ENCODE measurements at places on chromosomes 11 and 22.
A peak's percentile ranks its signal among the peaks of the same experiment; 100 is the strongest.

- DNase-seq = peak; percentile 20
Measured at GRCh38 chr11:134466156-134466555, 54.1 kb upstream of the B3GAT1 start.

DNA sequence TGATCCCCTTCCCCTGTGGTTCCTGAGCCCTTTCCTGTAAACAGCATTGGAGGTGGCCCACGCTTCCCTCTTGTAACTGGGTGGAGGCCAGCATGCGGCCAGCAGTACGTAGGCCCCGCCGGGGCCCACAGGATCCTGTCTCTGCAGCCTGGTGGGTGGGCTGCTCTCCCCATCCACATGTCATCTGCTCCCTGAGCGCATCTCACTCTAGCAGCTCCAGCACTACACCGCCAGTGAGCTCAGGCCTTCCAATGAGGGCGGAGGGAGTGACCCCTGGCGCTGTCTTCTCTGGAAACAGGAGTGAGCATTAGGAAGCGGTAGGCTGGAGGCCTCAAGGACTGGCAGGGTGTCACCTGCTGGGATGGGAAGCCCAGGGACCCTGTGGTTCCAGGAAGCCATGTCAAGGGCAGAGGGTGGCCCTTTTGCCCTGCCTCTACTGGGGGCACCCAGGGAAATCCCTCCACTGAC lies 363.9 kb downstream of the TBC1D22A start:
- DNase-seq = no peak

DNA sequence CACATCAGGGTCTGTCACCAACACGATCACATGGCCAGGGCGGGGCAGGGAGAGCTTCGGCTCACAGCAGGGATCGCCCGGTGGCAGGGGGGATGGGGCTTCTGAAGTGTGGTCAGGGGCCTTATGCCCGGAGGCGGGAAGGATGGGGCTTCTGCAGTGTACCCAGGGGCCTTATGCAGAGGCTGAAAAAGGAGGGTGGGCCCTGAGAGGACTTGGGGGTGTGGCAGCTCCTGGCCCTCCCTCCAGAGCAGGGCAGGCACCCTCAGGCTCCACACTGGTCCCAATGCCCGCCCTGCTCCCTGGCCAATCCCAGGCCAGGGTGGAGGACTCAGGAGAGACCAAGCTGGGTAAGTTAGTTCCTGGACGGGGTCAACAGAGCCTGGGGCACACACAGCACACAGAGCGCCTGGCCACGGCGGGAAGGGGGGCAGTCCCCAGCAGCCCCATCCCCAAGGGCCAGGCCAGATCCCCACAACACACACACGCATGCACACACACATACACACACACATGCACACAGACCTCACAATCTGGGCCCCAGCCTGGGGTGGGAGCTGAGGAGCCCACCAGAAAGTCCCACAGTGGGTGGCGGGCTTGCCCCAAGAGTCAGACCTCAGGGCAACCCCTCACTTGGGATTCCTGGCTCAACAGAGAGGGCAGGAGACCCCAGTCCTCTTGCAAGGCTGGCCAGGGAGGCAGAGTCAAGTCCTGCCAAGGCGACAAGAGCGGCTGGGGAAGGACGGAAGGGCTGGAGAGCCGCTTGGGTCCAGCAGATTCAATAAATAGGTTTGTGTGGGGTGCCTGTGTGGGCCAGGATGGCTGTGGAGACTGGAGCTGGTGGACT lies 1.1 kb upstream of the CEND1 start:
- no peak for DNase-seq

- DNase-seq = no peak
Measured at GRCh38 chr22:38273135-38273826, 471 bp upstream of the TMEM184B start.

DNA sequence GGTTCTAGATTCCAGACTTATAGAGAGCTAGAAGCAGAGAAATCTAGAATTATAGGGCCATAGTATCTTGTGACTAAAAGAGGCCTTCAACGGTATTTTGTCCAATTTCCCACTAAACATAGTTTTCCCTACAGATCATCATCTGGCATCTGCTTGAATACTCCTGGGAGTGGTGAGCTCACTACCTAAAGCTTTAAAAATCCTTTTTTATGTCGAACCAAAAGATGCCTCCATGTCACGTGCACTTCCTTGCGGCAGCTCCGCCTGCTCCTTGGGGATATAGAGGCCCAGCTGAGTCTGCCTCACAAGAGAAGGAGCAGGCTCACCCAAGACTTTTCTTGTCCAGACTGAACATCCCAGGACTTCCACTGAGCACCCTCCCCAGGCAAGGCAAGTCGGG lies 4.3 kb upstream of the MB start:
- no peak for DNase-seq

DNA sequence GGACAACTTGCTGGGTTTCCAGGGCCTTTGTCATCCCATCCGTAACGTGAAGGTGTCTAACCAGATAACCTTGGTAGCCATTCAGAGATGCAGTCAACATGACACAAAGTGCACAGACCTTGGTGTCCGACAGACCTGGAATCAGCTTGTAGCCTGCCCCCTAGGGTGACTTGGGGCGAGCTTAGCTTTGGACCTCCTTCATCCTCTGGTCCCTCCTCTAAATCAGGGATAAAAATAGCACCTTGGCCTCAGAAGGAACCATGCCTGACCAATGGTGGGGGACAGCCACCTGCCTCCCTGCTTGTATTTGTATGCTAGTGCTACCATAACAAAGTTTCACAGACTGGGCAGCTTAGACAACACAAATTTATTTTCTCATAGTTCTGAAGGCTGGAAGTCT lies 3.7 kb downstream of the SNRPD3 start:
- no peak for DNase-seq

GRCh38 chr11:115591380-115591779 lies 87.2 kb upstream of the CADM1 start:
- no peak for DNase-seq

DNA sequence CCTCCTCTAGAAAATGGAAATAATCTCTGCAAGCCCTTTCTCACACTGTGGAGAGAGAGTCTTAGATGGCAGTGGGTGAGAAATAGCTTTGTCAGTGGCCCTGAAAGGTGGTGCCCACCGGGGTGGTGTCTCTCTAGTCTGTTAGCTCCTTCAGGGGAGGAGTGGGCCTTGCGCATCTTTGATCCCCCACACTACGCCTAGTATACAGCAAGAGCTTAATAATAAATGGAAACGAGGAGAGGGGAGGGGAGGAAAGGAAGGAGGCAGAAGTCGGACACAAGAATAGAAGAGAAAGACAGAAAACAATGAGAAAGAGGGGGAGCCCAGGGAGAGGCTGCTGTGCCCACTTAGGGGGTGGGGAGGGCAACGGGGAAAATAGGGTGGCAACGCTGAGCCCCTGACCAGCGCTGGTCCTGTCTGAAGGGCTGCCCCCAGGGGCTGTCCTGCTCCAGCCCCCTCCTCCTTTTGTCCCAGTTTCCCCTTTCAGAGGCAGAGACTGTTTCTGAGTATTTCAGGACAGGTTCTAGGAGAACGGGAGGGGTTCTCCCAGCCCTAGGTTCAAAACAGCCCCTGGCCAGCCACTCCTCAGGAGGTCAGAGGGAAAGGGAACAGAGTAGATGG lies 1.2 kb downstream of the ARRB1 start:
- DNase-seq = no peak

- DNase-seq = no peak
Measured at GRCh38 chr11:2313051-2313951, 11.5 kb downstream of the TSPAN32 start.

DNA sequence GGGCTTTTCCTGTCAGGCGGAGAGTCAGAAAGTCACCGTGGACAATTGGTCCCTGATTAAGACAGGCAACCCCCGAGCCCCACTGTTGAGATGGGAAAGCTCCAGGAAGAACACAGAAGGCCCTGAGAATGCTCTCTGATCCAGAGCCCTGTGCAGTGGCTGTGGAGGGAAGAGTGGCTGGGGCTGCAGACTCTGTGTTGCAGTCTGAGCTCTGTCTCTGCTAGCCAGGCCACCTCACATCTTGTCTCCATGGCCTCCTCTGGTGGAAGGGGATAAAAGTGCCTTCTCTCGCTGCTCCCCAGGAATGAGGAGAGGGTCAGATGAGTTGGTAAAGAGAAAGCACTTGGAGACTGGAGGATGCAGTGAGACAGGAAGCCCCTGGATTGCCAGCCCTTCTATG lies 141.2 kb downstream of the CEP164 start:
- DNase-seq = no peak

DNA sequence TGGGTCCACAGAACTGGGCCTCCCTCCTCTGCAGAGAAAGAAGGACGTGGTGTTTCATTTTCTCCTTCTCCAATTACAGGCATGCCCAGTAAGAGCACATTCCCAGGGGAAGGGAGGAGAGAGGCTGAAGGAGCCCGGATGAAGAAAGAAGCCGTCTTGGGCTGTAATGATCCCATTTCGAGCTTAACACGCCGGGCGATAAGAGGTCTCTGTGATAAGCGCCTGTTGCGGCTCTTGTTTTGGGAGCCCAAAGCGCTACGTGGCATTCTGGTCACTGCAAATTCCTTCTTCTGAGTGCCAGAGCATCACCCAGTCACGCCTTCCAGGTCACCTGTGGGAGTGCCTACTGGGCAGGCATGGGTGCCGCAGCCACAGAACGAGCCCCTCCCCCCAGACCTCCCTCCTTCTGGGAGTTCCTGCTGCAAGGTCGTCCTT lies 57.5 kb downstream of the ANO1 start:
- DNase-seq = no peak

- DNase-seq = peak; percentile 7
Measured at GRCh38 chr11:128868841-128869671, 2.0 kb upstream of the KCNJ1 start.

GRCh38 chr11:99241066-99241465 lies 220.3 kb downstream of the CNTN5 start:
- no peak for DNase-seq

DNA sequence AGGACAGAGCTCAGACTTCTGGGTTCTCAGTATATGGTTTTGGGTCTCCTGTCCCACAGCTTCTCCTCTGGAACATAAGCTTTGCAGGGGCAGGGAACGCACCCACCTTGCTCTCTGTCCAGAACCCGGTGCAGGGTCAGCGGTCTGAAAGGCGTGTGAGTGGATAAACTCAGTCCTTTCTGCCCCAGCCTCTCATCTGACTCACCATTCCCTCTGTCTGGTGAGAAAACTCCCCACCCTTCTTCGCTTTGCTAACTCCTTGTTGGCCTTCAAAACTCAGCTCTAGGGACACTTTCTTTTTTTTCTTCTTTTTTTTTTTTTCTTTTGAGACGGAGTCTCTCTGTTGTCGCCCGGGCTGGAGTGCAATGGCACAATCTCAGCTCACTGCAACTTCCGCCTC lies 68.9 kb upstream of the NUP50 start:
- no peak for DNase-seq

DNA sequence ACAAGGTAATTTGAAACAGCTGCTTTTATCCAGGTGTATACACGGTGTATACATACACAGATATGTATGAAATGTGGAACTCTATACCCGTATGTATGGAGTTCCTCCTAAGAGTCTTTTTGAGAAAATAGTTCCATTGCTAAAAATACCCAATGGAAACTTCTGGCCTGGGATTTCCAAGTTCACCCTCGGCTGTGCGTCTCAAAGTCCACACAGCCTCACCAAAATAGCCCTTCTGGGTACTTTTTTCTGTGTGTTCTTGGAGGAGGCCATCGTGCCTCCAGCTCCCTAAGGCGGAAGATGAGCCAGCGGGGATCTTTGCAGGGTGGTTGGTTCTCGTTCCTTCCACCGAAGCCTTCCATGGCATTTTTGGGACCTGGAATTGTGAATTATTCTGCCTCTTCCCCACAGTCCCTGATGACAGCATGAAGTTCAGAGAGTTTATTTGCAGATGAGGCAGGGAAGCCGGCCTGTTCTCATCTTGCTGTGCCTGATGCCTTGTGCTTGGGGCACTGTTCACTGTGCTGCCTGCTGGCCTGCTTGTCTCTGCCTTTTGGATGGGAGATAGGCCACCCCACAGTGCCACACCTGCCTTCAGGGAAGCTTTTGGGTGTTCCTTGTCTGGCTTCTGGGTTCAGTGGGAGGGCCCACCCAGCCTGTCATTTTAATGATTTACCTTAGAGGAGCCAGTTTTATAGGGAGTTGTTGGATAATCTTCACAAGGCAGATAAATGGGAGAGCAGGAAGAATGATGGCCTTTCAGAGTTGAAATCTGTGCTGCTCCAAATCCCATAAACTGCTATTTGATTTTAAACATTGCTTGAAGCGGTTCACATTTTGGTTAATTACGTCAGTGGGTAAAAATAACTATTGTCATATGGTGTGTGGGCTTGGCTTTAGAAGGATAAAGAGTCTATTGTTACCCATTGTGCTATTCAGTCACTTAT lies 112.7 kb upstream of the OR4B1 start:
- no peak for DNase-seq

DNA sequence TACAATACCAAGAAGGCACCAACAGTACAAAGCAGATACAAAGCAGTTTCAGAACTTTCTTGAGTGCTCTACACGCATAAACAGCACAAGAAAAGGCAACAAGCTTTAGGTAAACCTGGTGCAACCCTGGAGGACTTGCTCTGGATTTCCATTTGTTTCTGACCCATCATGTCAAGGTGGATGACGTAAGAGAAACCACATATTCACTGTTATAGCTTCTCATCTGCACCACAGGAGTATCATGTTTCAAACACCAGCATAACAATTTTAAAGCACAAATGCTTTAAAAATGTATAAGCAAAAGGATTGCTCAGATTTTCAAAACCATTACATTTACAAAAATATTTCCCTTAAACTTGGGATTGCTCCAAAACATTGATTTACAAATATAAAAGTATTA lies 25.0 kb upstream of the YPEL1 start:
- DNase-seq = peak; percentile 33

DNA sequence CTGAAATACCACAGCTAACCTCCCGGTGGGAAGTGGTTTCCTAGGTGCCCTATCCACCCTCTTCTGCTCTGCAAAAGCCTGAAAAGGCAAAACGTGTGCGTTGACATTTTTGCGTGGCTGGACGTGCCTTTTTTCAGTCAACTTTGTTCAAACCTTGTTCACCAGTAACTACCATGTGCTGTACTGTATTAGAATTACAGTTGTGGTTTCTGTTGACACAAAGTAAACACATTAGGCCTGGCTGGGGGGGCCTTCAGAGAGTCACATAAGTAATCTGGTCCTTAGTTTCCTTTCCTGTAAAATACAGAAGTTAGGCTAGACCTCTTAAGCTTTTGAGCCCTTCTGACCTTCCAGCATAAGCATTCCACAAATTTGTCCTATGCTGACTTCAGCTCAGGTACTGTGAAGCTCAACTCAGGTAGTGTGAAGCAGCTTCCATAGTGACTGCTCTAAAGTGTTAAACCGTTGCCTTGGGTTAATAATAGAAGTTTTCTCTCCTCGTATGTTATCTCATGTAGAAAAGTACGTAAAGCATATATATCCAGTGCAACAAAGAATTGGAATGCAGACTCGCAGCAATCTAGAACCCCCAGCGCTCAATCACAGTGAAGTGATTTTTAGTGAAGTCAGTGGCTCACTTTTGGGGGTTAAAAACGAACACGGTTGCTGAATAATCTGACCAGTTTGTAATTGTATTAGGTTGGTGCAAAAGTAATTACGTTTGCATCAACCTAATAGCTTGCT lies 1.8 kb downstream of the EWSR1 start:
- peak; percentile 79 for DNase-seq

GRCh38 chr22:17824457-17824856 lies 50.2 kb upstream of the BID start:
- DNase-seq = no peak

GRCh38 chr22:17444204-17444504 lies 74.9 kb downstream of the CECR2 start:
- no peak for DNase-seq
